IPS-NIHi11 (cell line): ENCODE measurements at places on chromosomes 7 and 10.
A peak's percentile ranks its signal among the peaks of the same experiment; 100 is the strongest.

DNA sequence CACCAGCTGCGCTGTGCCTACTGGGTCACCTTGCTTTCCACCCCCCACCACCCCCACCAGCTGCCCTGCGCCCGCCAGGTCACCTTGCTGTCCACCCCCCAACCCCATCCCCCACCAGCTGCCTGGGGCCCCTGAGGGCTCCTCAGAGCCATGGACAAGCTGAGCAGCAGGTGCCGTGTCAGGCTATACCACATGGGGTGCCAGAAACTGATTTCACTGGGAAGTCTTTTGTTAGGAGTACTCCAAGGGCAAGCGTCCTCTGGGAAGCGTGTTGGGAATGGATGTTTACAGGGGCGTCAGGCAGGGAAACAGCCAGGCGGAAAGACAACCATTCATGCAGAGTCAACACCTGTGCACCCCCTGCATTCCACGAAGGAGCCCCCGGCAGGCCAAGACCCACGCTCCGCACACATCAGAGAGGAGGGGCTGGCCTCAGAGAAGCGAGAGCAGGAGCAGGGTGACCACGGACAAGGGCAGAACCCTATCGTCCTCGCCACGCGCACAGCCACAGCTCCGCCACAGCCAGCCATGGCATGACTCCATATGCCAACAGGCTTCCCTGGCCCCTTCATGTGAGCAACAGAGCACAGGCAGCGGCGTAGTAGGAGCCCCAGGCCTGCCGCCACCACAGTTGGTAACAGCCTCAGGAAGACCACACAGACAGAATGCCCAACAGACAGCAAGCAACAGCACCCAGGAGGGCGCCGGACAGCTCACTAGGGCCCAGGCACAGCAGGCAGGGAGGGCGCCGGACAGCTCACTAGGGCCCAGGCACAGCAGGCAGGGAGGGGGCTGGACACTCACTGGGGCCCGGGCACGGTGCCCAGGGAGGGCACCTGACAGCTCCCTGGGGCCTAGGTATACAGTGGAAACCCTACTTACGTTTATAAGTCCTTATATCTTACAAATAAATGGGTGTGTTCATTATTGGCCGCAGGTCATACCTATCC is 180.8 kb downstream of the MAD1L1 start:
- DNase-seq: no peak

GRCh38 chr7:15317215-15317614 is 244.6 kb downstream of the AGMO start:
- DNase-seq: no peak

DNA sequence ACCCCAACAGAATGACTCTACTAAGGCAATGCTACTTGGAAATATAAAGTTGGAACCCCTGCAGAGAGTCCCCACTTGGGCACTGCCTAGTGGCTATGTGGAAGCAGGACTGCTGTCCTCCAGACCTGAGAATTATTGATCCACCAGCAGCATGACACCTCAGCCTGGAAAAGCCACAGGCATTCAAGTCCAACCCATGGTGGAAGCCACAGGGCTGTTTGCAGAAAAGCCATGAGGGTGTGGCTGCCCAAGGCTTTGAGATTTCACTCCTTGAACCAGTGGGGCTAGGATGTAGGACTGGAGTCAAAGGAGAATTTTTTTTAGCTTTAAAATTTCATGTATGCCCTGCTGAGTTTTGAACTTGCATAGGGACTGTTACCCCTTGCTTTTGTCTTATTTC is 13.6 kb upstream of the GHRHR start:
- DNase-seq: no peak

DNA sequence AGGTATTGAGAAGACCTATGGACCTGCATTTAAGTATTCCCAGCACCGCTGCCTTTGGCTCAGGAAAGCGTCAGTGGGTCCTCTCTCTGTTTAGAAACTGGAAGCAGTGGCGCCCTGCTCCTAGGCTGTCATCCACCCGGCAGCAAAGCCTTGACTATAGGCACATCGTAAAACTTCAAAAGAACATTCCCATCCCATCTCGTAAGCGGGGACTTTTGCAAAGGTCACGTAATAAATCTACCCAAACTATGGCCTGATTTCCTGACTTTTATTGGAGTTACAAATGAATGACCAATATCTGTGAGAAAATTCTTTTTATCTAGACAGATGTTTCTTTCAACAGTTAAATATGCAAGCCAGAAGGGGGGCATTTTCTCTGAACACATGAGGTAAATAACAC is 115.8 kb upstream of the TCERG1L start:
- DNase-seq: no peak

GRCh38 chr7:110307776-110308175 is 783.2 kb upstream of the LRRN3 start:
- DNase-seq: no peak

DNA sequence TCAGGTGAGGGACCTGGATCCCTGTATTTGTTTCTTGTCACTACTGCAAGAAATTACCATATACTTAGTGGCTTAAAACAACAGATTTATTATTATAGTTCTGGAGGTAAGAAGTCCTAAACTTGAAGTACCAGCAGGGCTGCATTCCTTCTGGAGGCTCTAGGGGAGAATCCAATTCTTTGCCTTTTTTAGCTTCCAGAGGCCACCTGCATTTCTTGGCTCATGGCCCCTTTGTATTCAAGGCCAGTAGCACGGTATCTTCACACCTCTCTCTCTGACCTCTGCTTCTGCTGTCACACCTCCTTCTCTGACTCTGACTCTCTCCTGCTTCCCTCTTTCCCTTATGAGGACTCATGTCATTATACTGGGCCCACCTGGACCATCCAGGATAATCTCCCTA is 2.2 kb upstream of the LHPP start:
- DNase-seq: no peak

GRCh38 chr10:20457649-20458048 is 439.5 kb downstream of the NEBL start:
- DNase-seq: no peak

DNA sequence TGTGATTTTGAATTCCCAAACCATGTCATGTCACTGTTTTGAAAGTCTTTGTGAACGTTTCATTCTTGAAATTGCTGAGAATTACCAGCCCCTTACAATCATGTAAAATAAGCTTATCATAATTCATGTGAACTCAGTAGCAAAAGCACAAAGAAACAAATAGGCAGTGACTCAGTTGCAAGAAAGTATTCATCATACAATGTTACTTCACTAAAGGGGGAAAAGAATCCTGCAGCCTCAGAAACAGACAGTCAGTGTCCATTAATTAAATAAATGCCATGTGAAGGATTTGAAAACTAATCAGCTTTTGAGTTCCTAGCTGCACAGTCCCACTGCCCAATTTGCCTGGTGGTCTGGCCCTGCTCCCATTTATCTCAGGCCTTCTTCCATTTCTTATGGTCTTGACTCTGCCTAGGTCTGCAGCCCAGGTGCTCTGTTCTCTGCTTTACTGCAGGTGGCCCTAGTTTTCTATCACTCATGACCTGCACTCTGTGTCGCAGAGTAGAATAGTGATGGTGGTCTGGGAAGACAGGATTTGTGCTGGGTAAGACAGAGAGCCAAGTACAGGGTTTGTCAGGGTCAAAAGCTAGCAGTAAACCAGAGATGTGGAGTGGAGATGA is 99.7 kb downstream of the PLCE1 start:
- no peak for DNase-seq

- DNase-seq: peak; percentile 64
Observed at GRCh38 chr7:54543051-54543488, 895 bp downstream of the VSTM2A start.

DNA sequence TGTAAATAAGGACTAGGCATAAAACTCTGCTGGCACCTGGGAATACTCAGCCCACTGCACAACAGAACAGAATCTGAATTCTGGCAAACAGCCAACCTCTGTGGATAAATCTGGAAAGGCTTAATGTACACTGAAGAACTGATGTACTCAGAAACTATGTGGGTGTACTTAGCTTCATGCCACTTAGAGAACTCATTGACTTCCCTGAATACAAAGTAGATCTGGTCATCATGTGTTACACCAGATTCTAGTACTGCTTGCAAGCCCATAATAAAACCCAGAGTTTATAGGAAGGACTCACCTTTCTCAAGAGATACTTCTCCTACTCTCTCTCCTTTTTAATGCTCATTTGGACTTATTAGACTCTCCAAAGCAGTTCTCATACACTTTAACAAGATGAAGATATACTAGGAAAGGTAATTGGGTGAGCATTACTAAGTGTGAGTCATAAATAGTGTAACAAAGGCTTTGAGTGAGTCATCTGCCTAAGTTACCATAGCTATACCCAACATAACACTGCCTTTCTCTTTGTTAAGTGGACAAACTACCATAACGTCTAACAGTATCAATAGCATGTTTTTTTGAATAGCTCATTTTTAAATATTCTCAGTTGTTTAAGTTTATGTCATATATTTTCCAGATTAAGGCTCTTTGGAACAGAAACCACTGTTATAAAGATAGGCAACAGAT is 309.1 kb downstream of the MDFIC start:
- peak; percentile 20 for DNase-seq
